ENCODE measurements at places on chromosomes 6 and 20. TPM values are rescaled to one million over a fixed set of nuclear protein-coding genes. Genes with fewer than 3 reads are reported as not detected.

GRCh38 chr6:30782425-30783014 is 38.2 kb upstream of the IER3 start:
- no peak for DNase-seq

DNA sequence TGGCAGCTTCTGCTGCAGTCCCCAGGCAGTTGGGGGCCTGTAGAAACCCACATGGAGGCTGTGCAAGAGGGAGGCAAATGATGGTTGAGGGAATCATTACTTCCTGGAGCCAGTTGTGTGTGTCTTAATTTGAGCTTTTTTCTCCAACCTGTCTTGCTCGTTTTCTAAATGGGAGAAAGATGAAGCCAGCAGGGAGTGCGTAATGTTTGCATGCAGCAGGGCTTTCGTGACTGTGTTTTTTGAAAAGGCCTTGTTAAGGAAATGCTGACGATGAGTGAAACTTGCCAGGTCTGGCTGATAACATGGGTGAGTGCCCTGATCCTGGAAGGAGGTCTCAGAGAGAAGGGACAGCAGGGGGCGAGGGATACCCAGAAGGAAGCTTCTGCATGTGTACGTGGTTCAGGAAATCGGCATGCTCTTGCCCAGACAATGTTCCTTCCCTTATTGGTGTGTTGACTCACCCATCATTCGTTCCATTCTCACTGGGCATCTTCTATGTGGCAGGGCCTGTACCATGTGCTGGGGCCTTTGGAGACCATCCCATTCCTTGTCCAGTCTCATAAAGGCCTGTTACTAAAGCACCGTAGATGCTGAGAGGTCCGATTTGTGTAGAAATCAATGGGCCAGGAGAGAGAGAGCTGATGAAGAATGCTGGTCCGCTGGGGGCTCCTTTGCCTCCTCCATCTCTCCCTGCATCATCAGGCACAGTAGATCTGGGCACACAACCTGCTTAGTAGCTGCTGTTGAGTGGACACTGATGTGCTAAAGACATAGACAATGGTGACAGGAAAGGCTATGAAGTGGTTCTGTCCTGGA is 27.4 kb downstream of the GLP1R start:
- DNase-seq: peak; percentile 12

GRCh38 chr6:158086504-158087223 is 81.4 kb downstream of the SERAC1 start:
- no peak for DNase-seq

- DNase-seq: no peak
These were observed 27.8 kb downstream of the CLIC5 start for GRCh38 chr6:45987856-45988255.

- DNase-seq: no peak
These were observed 546.3 kb upstream of the CITED2 start for GRCh38 chr6:139920776-139921100.

Gene TRIM31
- total RNA-seq: not detected

DNA sequence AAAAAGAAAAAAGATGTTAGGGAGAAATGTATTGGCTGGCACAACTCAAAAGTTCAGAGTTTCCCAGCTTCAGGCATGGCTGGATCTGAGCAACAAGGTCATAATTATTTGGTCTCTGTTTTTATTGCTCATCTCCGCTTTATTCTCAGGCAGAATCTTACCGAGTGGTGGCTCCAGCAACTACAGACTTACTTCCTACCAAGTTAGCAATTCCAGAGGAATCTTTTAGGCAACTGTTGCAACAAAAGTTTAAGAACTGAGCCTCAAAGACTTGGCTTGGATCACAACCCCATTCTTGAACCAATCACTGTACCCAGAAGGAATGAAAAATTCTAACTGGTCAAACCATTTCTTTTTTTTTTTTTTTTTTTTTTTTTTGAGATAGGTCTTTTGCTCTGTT is 35.5 kb upstream of the NCOA3 start:
- no peak for DNase-seq

GRCh38 chr6:22904431-22904830 is 335.1 kb downstream of the HDGFL1 start:
- no peak for DNase-seq

DNA sequence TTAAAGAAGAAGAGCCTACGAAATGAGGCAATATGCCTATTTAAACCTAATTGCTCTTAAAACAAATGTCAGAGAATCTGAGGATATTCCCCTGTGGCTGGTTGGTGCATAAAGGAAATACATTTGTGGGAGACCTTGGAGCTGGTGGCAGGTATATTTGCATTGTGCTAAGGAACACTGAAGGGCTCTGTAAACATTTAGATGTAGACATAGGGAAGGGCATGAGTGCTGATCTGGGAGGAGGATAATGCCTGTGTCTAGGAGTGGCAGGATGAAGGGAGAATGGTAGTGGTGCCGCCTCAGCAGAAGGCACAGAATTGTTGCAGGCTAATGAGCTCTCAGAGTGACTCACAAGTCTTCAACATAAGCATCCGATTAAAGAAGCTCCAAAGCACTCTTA is 85.8 kb downstream of the CD164 start:
- DNase-seq: no peak

GRCh38 chr20:62666736-62667529 is 24.6 kb downstream of the SLCO4A1 start:
- DNase-seq: peak; percentile 62

Gene DPPA5
- total RNA-seq: not detected

Data from left lobe of liver (tissue), 2 donors.